ENCODE measurements at places on chromosomes 4 and X.
A peak's percentile ranks its signal among the peaks of the same experiment; 100 is the strongest.

GRCh38 chrX:71619193-71619592, 882 bp upstream of the CXCR3 start:
- peak; percentile 50 for DNase-seq

- DNase-seq: no peak
Measured at GRCh38 chr4:112857461-112857860, 192.0 kb upstream of the ANK2 start.

- DNase-seq: no peak
Measured at GRCh38 chr4:180932370-180933001, 1310.7 kb upstream of the TENM3 start.

- no peak for DNase-seq
Measured at GRCh38 chr4:61723492-61723891, 523.4 kb downstream of the ADGRL3 start.

DNA sequence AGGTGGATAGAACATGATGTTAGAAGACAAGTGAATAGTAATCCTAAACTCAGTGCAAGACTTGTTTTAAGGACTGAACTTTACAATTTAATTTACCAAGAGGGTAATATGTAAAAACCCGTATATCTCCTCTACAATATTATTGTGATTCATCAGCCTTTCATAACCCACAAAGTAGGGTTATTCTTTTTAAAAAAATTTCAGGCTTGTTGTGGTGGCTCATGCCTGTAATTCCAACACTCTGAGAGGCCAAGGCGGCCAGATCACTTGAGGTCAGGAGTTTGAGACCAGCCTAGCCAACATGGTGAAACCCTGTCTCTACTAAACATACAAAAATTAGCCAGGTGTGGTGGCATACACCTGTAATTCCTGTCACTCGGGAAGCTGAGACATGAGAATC, 7.2 kb downstream of the IBSP start:
- DNase-seq: no peak

- no peak for DNase-seq
Measured at GRCh38 chr4:34644579-34645115, 1599.7 kb downstream of the ARAP2 start.

- DNase-seq: peak; percentile 78
Measured at GRCh38 chrX:2707334-2707760, 16.3 kb downstream of the CD99 start.

DNA sequence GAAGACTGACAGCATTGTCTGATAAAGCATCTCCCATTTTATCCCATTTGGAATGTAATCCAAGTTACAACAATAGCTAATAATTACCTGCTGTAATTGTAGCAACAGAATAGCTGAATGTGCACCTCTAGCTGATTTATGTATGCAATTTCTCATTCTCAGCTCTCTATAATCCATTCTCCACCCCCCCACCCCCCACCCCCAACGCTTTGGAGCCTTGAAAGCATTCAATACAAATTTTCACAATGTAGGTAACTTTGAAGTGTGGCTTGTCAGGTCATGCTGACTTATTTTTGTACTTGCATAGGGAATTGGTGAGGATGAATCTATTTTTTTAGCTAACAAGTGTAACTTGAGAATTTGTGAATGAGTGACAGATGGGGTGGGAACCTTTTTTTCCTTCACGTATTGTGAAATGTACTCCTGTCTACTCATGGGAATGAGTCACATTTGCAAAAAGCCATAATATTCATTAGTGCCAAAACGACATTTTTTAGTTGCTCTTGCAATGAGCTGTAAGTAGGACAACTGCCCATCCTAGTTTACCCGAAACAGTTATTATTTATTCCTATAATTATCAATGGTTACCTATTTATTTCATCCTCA, 159.3 kb downstream of the PALLD start:
- no peak for DNase-seq

DNA sequence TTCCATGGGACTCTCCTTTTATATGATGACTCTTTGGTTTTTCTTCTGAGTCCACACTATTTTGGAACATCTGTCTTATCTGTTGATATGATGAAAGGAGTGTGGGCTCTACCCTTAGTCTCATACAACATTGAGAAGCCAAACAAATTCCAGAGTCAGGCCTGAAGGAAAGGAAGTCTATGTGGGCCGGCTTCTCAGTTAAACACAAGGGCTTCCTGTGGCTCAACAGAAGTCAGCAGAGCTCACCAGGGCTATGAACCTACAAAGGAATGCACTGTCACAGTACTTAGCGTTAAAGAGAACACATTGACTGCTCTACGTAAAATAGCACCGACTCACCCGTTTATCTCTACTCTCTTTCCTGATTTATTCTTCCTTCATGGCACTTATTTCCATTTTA, 641.0 kb upstream of the FRG1 start:
- no peak for DNase-seq

DNA sequence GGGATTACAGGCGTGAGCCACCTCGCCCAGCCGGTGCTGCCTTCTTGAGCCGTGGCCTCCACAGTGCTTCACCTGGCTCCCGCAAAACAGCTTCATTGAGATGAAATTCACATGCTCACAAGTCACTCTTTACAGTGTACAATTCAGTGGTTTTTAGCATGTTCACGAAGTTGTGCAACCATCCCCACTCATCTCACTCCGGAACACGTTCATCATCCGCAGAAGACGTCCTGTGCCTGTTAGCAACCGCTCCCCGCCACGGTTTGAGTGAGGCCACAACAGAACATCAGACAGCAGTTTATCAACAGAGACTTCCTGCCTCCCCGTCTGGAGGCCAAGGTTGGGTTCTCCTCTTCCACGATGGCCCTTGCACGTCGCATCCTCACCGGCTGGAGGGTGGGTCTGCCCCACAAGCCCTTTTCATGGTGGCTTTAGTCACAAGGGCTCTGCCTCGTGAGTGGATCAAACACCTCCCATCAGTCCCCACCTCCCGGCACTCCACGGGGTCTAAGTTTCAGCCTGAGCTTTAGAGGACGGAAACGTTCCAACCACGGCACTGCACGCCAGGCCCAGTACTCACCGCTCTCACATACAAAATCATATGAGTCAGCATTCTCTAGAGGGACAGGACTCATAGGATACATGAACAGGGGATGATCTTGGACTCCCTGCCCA, 29.6 kb upstream of the SPON2 start:
- peak; percentile 85 for DNase-seq

GRCh38 chr4:88018466-88018865, 11.0 kb downstream of the PKD2 start:
- no peak for DNase-seq

DNA sequence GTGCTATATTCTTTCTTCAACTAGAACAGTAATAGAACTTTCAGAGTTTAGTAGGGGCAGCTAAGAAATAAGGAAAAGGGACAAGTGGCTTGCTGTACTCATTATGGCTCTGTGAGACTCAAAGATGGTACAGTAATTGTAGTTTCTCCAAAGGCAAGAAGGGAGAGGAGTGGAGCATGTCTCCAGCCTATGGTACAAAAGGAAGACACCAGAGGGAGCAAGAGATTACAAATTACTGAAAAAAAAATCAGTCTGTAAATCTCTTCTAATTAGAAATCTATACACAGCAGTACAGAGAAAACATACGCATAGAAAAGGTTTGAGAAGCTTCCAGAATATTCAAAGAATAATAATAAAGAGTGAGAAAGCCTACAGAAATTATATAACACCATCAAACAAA, 61.4 kb downstream of the KLHL4 start:
- no peak for DNase-seq

- DNase-seq: no peak
Measured at GRCh38 chr4:142850478-142850877, 4.4 kb upstream of the INPP4B start.

DNA sequence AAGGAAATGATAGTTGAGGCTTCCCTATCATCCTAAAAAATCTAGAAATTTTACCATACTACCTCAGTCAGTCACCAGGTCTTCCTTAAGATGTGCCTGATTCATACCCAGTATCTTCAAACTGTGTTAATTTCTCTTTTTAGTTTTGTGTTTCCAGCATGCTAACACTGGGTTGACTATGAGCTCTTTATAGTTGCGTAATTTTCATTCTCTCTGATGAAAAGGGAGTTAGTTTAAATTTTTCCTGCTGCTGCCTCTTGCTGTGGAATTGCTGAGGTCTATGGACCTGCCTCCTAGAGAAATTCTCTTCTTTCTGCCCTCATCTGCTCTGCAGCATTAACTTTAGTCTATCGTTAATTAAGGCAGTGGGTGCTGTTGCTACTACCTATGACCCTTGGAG, 66.6 kb downstream of the BANK1 start:
- DNase-seq: no peak

DNA sequence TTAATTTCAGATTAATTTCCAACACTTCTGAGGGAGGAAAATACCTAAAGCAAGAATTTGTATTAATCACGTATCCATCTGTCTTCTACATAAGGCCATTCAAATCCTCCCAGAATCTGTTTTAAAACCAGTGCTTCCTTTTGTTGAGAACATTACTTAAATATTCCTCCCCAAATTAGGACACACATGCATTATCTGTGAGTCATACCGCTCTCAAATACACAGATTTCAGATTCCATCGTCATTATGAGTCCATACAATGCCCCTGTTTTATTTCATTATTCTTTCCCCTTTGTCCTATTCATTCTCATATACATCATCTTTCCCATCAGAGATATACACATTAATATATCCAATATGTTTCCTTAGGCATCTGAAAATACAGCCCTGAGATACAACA, 57.3 kb upstream of the PRSS12 start:
- DNase-seq: no peak

DNA sequence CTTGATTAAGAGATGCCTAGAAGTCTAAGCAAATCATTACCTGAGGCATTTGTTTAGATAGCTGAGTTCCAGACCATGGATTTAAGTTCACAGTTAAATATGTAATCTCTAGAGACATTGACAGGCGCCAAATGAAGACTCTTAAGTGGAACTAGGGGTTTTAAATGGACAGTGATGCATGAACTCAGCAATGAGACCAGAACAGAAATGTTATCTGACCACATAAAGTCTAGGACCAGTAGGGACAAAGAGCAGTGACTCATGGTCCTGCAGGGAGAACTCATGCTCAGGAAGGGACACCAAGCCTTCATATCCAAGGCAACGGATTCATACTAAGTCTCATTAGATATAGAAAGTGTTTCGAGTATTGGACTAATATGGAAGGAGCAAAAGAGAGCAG, 152.3 kb downstream of the PPARGC1A start:
- no peak for DNase-seq

All from CD4-positive, alpha-beta T cell treated with Interleukin-15 for 4 hours (primary cell).